ENCODE measurements at places on chromosomes 7 and 10. TPM values are rescaled to one million over a fixed set of nuclear protein-coding genes. Genes with fewer than 3 reads are reported as not detected.

- DNase-seq, result no peak
These were observed 44.1 kb downstream of the DGKB start for GRCh38 chr7:14858410-14858809.

DNA sequence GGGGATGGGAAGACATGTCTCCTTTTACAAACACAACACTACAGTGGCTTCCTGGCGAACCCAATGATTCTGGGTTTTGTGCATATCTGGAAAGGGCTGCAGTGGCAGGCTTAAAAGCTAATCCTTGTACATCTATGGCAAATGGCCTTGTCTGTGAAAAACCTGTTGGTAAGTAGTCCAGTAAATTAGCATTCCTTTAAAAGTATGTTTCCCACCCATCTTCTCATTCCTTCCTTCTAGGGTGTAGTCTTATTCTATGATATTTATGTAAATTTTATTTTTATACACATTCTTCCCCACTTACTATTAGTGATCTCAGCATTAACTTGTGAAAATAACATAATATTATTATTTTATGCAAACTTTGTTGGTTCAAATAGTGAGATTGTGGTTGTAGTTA is 206.9 kb downstream of the ATRNL1 start:
- DNase-seq, result no peak

GRCh38 chr7:102079140-102080018 is 207.3 kb upstream of the SH2B2 start:
- no peak for DNase-seq

DNA sequence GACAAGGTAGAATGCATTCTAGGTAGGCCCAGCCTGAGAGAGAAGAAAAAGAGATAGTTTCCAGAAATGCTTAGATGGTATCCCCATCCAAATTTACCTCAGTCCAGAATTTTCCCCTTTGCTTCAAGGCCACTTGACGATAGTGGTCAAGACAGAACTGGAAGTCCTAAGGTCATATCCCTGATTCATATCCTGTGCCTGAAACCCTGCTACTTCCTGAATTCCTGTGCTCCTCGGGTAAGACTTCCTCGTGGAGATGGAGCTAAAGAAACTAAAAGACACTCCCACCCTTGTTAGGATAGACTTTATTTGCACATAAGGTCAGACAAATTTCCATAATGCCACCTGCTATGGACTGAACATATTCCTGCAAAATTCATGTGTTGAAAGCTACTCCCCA is 175.9 kb downstream of the EVX1 start:
- no peak for DNase-seq

- peak; percentile 11 for DNase-seq
These were observed 5.6 kb downstream of the AVL9 start for GRCh38 chr7:32500922-32501341.

DNA sequence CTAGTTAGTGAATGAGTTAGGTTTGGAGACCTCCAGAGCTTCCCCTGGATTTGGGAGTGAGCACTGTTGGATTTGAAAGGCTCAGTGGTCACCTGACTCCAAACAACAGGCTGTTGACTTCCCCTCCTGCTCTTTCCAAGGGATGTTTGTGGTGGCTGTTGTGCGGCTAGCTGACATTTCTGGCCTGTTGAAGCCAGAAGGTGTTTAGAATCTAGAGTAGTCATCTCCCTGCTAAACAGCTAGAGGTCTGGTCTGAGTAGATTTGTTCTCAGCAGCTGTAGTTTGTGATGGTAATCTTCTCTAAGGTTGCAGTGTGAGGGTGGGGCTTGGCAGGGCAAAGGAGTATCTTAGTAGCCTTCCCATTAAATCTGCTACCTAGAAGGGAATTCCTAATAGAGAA is 30.1 kb downstream of the BPGM start:
- no peak for DNase-seq

DNA sequence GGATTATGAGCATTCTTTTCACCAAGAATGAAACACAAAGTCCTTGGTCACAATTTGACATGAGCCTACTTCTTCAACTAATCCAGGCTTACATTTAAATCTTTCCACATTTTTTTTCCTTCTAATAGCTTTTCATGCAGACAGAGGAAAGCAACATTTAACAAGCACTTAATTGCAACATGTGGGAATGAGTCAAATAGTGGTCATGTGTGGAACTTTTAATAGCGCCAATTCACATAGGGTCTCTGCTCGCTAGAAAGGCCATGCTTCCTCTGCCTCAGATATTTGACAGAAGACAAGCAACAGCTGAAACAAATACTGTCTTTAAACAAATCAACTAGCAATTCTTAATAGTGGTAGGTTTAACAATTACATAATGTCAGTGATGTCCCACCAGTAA is 285.9 kb upstream of the ETV1 start:
- DNase-seq, result no peak

- no peak for DNase-seq
These were observed 255.8 kb downstream of the TWIST1 start for GRCh38 chr7:18861514-18862118.

DNA sequence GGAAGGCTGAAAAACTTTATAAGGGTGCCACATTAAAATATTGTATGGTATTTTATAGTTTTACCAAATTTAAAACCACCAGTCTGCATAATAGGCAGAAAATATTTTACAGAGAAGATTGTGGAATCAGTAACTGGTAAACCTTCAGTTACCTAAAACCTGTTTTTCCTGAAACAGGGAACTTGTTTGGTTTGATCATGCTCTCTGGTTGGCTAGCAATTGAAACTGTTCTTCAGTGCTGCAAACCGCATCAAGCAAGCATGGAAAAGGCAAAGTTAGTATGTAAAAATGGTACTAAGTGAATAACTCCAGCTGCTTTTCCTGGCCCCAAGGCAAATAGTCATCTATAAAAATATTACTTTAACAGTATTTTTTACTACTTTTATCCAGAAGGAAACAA is 316.9 kb upstream of the LRRN3 start:
- DNase-seq, result no peak

DNA sequence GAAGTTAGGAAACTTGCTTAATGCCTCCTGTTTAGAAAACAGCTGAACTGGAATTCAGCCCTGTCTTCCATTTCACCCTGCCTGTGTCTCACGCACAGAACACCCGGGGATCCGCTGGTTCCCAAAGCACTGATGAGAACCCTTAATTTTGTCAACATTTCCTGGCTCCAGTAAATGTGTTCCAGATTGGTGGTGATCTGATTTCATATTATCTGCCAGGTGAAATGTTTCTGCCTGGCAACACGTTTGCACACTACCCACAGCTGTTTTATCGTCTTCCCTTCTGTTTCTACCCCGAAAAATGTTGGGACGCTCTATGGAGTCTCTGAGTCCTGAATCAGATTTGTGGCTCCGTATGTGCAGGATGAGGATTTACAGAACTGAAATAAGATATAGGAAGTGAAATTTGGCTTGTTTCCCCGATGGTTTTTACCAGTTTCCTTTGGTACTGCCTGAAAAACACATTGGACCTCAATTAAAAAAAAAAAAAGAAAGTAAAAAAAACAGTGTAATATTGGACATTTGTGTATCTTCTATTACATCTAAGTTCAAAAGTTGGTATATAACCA is 29.0 kb downstream of the MRC1 start:
- peak; percentile 14 for DNase-seq

- no peak for DNase-seq
These were observed 119.4 kb upstream of the INHBA start for GRCh38 chr7:41822259-41822817.

- no peak for DNase-seq
These were observed 18.6 kb downstream of the SFTPD start for GRCh38 chr10:79930267-79930666.

GRCh38 chr10:14617852-14618251 is 156.8 kb downstream of the FAM107B start:
- DNase-seq, result no peak

DNA sequence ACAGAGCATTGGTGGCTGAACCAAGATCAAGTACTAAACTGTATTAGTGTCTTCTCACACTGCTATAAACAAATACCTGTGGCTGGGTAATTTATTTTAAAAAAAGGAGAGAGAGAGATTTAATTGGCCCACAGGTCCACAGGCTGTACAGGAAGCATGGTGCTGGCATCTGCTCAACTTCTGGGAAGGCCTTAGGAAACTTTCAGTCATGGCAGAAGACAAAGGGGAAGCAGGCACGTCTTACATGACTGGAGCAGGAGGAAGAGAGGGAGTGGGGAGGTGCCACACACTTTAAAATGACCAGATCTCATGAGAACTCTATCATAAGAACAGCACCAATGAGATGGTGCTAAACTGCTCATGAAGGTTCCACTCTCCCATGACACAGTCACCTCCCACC is 95.2 kb upstream of the JCAD start:
- no peak for DNase-seq

DNA sequence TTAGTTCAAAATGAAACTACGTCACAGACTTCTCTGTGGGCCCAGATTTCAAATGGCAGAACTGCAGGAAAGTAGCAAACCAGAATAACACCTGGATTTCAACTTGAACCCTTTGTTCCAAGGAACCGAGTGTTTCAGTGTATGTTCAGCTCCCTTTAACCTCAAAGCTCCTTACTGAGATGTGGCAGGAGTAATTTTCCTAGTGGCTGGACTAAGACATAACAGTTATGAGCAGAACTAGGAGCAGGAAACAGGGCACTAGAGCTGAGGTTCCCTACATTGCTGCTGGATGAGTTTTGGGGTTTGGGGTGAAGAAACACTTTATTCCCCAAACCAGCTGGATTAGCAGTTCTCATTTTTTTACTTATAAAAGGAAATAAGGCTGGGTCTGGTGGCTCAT is 50.1 kb downstream of the NSUN6 start:
- DNase-seq, result no peak

DNA sequence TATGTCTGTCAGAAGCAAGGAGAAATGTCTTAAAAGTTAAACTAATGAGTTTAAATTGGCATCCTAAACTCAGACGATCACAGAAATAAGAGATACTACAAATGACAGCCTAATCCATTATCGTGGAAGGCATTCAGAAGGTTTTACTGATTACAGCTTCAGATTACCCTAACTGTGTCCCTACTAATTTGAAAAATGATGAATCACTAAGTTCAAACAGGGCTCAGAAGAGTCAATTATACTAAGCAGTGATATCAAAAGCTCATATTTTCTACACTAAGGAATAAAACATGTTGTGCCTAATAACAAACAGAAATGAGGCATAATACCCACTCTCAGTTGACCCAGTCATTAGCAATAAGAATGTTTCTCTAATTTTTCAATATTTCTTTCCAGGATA is 152.0 kb upstream of the NRBF2 start:
- no peak for DNase-seq

DNA sequence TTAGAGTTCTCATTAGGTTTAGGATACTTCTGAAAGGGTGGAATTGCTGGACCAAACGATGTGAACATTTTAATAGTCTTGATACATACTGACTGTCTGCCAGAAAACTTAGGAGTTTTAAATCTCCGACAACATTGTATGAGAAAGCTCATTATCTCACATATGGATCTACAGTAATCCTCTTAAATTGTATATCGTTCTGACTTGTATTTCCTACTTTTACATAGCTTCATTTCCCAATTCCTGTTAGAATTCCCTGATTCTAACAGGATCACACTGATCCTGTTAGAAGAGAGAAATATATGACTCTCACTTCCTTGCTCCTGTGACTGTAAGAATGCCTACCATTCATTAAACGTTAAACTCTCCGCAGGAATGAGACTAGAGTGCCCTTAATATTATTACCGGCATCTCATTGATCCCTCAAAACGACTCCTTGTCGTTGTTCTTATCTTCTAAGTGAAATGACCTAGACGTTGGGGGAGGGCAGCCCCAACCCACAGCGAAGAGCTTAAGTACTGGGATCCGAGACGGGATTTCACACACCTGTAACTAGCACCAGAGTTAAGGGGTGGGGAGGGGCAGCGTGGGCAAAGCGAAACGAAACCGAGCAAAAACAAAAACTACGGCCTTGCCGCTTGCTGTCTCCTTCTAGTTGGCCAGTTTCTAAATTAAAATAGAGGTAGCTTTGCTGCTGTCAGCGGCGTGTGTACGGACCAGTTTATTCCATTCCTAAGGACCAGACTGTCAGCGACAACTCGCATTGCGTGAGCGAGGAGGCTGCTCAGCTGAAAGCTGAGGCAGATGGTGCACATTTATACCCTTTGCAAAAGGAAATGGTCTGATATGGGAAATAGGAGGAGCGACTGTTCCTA is 678 bp upstream of the TMEM106B start:
- DNase-seq, result no peak

Gene GPR85
- 1.3 TPM for total RNA-seq

Gene CXCL12
- total RNA-seq, result 16.5 TPM

Gene RET
- total RNA-seq, result not detected

Gene INA
- not detected for total RNA-seq

Gene KCNH2
- total RNA-seq, result not detected

Gene RAPGEF5
- total RNA-seq, result 1.2 TPM
